Vagina (tissue), 2 donors: ENCODE measurements at places on chromosomes 12 and 14. TPM values are rescaled to one million over a fixed set of nuclear protein-coding genes. Genes with fewer than 3 reads are reported as not detected.

GRCh38 chr12:126443977-126444376, 1378.7 kb downstream of the AACS start:
- H3K4me3 ChIP-seq: no peak overlapping the region
- H3K36me3 ChIP-seq: no peaks in the 10 kb centered on the region
- DNase-seq: no peak
- no peak overlapping the region for H3K27ac ChIP-seq
- no peaks in the 10 kb centered on the region for H3K4me1 ChIP-seq

- H3K36me3 ChIP-seq: no peaks in the 10 kb centered on the region
- DNase-seq: no peak
- no peak overlapping the region for H3K4me3 ChIP-seq
- no peaks in the 10 kb centered on the region for H3K27me3 ChIP-seq
These were observed 23.3 kb downstream of the INSM2 start for GRCh38 chr14:35557221-35557747.

DNA sequence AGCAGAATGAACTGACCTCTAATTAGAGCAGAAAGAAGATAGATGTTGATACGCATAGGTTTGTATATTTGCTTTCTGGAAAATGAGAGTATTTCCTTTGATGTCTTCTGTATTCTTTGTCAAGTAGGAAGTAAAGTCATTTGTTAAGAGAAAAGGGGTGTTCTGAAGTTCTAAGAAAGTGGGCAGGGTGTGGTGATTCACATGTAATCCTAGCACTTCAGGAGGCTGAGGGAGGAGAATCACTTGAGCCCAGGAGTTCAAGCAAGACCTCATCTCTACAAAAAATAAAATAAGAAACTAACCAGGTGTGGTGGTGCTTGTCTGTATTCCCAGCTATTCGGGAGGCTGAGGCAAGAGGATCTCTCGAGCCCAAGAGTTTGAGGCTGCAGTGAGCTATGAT, 2.8 kb downstream of the RHNO1 start:
- H3K4me1 ChIP-seq: peaks cover 20% of the 10 kb centered on the region
- H3K27me3 ChIP-seq: no peaks in the 10 kb centered on the region
- H3K4me3 ChIP-seq: no peak overlapping the region
- H3K36me3 ChIP-seq: no peaks in the 10 kb centered on the region

GRCh38 chr12:93115198-93115601, 186.1 kb upstream of the EEA1 start:
- no peak for DNase-seq
- peaks cover 12% of the 10 kb centered on the region for H3K4me1 ChIP-seq
- H3K4me3 ChIP-seq: no peak overlapping the region
- H3K27me3 ChIP-seq: no peaks in the 10 kb centered on the region
- H3K36me3 ChIP-seq: no peaks in the 10 kb centered on the region

- H3K4me1 ChIP-seq: no peaks in the 10 kb centered on the region
- no peak for DNase-seq
- H3K27me3 ChIP-seq: no peaks in the 10 kb centered on the region
- no peaks in the 10 kb centered on the region for H3K36me3 ChIP-seq
- no peak overlapping the region for H3K27ac ChIP-seq
These were observed 65.0 kb downstream of the SERPINA3 start for GRCh38 chr14:94677213-94677612.

DNA sequence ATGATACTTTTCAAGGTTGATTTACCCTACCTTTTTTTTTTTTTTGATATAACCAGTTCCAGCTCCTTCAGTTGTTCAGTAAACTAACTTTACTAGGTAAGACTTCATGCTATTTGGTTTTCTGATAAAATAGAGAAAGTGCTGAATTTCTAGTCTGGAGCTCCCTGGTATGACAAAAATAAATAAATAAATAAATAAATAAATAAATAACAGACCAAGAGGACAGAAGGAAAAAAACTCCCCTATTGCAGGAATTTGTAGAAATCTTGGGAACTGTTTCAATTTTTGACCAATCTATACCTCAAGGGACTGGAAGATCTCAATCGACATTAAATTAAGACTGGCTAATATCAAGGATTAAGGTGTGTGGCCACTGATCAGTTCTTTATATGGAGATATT, 230.7 kb upstream of the PDZRN4 start:
- H3K4me1 ChIP-seq: no peaks in the 10 kb centered on the region
- DNase-seq: no peak
- no peak overlapping the region for H3K27ac ChIP-seq
- H3K27me3 ChIP-seq: no peaks in the 10 kb centered on the region
- H3K36me3 ChIP-seq: no peaks in the 10 kb centered on the region
- H3K4me3 ChIP-seq: no peak overlapping the region

GRCh38 chr12:85394065-85394464, 114.0 kb downstream of the ALX1 start:
- no peak for DNase-seq
- H3K27me3 ChIP-seq: no peaks in the 10 kb centered on the region
- no peak overlapping the region for H3K27ac ChIP-seq
- H3K4me1 ChIP-seq: no peaks in the 10 kb centered on the region
- no peaks in the 10 kb centered on the region for H3K36me3 ChIP-seq
- H3K4me3 ChIP-seq: no peak overlapping the region

- no peak overlapping the region for H3K27ac ChIP-seq
- H3K27me3 ChIP-seq: no peaks in the 10 kb centered on the region
- no peaks in the 10 kb centered on the region for H3K36me3 ChIP-seq
- no peak overlapping the region for H3K4me3 ChIP-seq
- H3K4me1 ChIP-seq: no peaks in the 10 kb centered on the region
These were observed 37.6 kb upstream of the SMOC1 start for GRCh38 chr14:69841656-69842055.

DNA sequence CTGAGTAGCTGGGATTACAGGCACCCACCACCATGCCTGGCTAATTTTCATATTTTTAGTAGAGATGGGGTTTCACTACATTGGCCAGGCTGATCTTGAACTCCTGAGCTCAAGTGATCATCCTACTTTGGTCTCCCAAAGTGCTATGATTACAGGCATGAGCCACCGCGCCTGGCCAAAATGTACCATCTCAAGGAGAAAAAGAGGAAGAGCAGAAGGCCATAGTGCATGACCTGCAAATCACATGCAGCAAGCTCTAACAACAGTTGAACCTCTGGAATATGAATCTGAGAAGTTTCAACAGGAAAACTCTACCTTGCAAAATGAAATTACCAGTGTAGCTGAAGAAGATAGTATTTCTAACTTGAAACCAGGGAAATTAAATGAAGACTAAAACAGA, 17.1 kb upstream of the SERPINA1 start:
- DNase-seq: no peak
- H3K27ac ChIP-seq: no peak overlapping the region
- no peaks in the 10 kb centered on the region for H3K27me3 ChIP-seq

DNA sequence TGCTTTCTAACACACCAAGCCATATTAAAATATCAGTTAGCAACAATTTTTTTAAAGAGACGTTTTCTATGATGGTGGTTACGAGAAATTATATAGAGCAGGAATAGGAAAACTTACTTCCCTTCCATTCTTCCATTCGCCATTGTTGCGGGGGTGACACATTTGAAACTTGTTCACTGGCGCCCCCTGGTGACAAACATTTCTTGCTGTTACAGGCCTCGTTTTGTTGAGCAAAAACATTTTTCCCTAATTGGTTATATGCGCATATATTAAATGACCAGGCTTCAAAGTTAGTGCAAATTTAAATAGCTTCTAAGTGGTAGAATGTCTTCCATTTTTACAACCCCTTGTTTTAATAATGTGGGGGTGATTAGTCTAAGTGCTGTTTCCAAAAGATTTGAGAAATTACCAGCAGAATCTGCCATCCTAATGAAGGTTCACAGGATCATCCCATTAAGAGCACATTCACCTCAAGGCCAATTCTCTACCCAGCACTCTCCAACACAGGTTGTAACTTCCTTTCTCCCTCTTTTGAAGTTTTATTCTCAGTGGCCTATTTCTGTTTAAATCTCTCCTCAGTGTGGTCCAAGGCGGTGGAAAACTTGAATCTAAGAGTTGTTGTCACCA, 1124.7 kb downstream of the FLRT2 start:
- no peak overlapping the region for H3K27ac ChIP-seq
- H3K27me3 ChIP-seq: no peaks in the 10 kb centered on the region
- no peaks in the 10 kb centered on the region for H3K4me1 ChIP-seq
- H3K36me3 ChIP-seq: no peaks in the 10 kb centered on the region
- DNase-seq: no peak

DNA sequence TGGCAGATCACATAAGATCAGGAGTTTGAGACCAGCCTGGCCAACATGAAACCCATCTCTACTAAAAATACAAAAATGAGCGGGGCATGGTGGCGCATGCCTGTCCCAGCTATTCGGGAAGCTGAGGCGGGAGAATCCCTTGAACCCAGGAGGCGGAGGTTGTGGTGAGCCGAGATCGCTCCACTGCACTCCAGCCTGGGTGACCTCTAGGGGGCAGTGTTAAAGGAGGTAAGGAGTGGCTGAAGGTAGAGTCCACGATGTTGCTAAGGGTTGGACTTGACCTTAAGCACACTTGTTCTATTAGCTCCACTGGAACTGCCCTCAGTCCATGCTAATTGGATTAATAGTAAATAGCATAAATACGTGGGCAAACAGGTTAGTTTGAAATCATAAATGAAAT, 62.4 kb upstream of the PSMC1 start:
- no peaks in the 10 kb centered on the region for H3K27me3 ChIP-seq
- H3K4me3 ChIP-seq: no peak overlapping the region
- DNase-seq: no peak
- no peak overlapping the region for H3K27ac ChIP-seq

DNA sequence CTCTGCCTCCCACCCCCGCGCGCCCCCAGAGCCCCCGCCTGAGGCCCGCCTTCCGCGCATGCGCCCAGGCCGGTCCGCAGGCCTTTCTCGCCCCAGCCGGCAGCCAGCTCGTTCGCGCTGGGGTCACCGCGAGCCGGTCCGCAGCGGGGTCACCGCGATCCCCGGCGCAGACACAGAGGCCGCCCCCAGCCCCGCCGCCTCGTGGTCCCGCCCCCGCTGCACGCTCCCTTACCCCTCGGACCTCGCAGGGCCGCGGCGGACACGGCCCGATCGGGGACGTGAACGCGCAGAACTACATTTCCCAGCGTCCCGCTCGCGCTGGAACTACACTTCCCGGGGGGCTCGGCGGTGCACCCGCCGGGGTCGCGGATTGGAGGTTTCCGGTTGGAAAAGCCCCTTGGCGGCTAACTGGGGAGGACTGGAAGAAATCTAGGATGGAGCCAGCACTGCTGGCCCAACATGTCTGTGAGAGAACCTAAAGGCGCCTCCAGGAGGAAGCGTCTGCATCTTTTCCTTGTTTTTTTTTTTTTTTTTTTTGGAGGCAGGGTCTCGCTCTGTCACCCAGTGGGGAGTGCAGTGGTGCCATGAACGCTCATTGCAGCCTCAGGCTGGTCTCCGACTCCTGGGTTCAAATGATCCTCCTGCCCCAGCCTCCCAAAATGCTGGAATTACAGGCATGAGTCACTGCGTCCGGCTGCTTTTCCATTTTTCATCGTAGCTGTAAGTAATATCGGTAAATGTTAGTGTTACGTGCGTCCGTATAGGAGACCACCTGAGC, at the start of gene ZNF605:
Gene ZNF605, minus strand, starts transcription at position 296 of the 778 bp plus-strand sequence. CDS start 10,671 bp downstream, outside the sequence.
- no peak for DNase-seq
- no peaks in the 10 kb centered on the region for H3K27me3 ChIP-seq
- no peaks in the 10 kb centered on the region for H3K36me3 ChIP-seq
- H3K27ac ChIP-seq: peak within 1 kb of the TSS; percentile 80
- peak within 1 kb of the TSS; percentile 83 for H3K4me3 ChIP-seq

GRCh38 chr14:100710391-100710790, 16.3 kb upstream of the DLK1 start:
- H3K4me3 ChIP-seq: no peak overlapping the region
- peaks cover 8% of the 10 kb centered on the region for H3K4me1 ChIP-seq
- no peak for DNase-seq
- no peaks in the 10 kb centered on the region for H3K36me3 ChIP-seq

- DNase-seq: no peak
- H3K27me3 ChIP-seq: no peaks in the 10 kb centered on the region
- no peaks in the 10 kb centered on the region for H3K4me1 ChIP-seq
- no peak overlapping the region for H3K4me3 ChIP-seq
- no peak overlapping the region for H3K27ac ChIP-seq
These were observed 314.2 kb upstream of the RGS6 start for GRCh38 chr14:71618047-71618446.

DNA sequence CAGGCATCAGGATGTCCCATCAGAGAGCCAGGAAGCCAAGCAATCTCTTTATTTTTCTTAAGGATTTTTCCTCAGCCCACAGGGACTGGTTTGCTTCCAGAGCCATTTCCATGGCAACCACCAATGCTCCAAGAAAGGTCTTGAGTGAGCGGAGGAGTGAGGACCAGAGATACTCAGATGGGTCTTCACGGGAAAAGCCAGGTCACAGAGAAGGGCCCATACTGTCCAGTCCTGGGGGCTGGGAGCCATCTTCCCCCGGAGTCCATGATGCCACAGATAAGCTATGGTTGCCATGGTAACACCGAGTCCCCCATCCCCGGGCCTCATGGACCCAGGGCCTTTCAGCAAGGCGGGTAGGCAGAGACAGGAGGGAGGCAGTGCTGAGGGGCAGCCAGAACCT, 28.6 kb downstream of the CMKLR1 start:
- no peaks in the 10 kb centered on the region for H3K36me3 ChIP-seq
- DNase-seq: no peak
- H3K4me3 ChIP-seq: no peak overlapping the region
- H3K4me1 ChIP-seq: peaks cover 21% of the 10 kb centered on the region
- H3K27me3 ChIP-seq: no peaks in the 10 kb centered on the region
- no peak overlapping the region for H3K27ac ChIP-seq

- H3K4me3 ChIP-seq: no peak overlapping the region
- peaks cover 20% of the 10 kb centered on the region for H3K4me1 ChIP-seq
- no peaks in the 10 kb centered on the region for H3K27me3 ChIP-seq
- H3K27ac ChIP-seq: no peak overlapping the region
- no peaks in the 10 kb centered on the region for H3K36me3 ChIP-seq
These were observed 51.3 kb downstream of the ZNF664 start for GRCh38 chr12:124024263-124024678.

- no peak overlapping the region for H3K4me3 ChIP-seq
- H3K27me3 ChIP-seq: no peaks in the 10 kb centered on the region
- no peak overlapping the region for H3K27ac ChIP-seq
- DNase-seq: no peak
These were observed 78.0 kb downstream of the GRIP1 start for GRCh38 chr12:66600903-66601302.

DNA sequence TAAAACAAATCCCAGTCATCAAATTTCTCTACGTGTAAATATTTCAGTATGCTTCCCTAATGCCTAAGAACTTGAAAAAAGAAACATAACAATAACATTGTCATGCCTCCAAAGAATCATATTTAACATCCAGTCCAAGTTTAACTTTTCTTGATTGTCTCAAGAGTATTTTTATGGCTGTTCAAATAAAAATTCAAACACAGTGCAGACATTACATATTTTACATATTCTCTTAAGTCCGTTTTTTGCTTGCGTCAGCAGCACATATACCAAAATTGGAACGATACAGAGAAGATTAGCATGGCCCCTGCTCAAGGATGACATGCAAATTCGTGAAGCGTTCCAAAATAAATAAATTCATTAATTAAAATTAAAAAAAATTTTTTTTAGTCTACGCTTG, 23.3 kb upstream of the EEA1 start:
- DNase-seq: no peak
- no peaks in the 10 kb centered on the region for H3K36me3 ChIP-seq
- no peak overlapping the region for H3K27ac ChIP-seq
- H3K27me3 ChIP-seq: no peaks in the 10 kb centered on the region
- H3K4me3 ChIP-seq: no peak overlapping the region

CATSPERB gene
- 5.2 TPM for total RNA-seq

KRT79 gene
- total RNA-seq: 1.7 TPM

OTX2 gene
- total RNA-seq: not detected

TAS2R9 gene
- total RNA-seq: not detected

TSHR gene
- total RNA-seq: not detected

GALNT9 gene
- total RNA-seq: 1.5 TPM

NDRG2 gene
- 307 TPM for total RNA-seq

PAPLN gene
- total RNA-seq: 16.2 TPM

C12orf42 gene
- total RNA-seq: not detected

SLCO1A2 gene
- total RNA-seq: not detected

GLIPR1L2 gene
- total RNA-seq: 1.2 TPM
